ENCODE measurements at places on chromosomes 6 and 20. TPM values are rescaled to one million over a fixed set of nuclear protein-coding genes. Genes with fewer than 3 reads are reported as not detected.

OPN5 gene
- polyA plus RNA-seq = 0.47 TPM

PLA2G7 gene
- polyA plus RNA-seq = 3.1 TPM

CST7 gene
- 0.51 TPM for polyA plus RNA-seq

TXLNB gene
- 1.6 TPM for polyA plus RNA-seq

MMP24 gene
- 1.7 TPM for polyA plus RNA-seq

MUC21 gene
- not detected for polyA plus RNA-seq
